Activated naive CD4-positive, alpha-beta T cell treated with anti-CD3 and anti-CD28 coated beads for 36 hours (primary cell): ENCODE measurements at places on chromosomes 7 and 10. TPM values are rescaled to one million over a fixed set of nuclear protein-coding genes. Genes with fewer than 3 reads are reported as not detected.

GRCh38 chr7:23691320-23691719, 11.3 kb downstream of the FAM221A start:
- DNase-seq: no peak

- no peak for DNase-seq
Observed at GRCh38 chr7:111108496-111108895, 17.6 kb downstream of the LRRN3 start.

GRCh38 chr10:69631566-69631965, 1.5 kb downstream of the FAM241B start:
- no peak for DNase-seq

DNA sequence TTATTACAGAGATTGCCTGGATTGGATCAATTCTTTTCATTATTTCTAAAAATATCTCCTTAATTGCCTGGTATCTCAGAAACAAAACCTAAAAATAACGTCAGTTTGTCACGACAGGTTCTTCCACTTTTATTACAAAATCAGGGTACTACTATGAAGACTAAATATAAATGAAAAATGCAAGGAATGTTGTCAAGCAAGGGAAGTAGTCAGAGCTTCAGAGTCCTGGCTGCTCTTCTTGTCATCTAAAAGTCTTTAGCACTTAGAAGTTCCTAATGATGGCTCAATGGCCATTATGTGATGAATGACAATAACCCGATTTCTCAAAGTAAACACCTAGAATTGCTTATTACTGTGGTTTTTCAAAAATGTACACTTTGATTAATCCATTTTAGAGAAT, 192.2 kb downstream of the SEMA3A start:
- DNase-seq: no peak

Gene CDHR1
- 1.4 TPM for total RNA-seq

DNA sequence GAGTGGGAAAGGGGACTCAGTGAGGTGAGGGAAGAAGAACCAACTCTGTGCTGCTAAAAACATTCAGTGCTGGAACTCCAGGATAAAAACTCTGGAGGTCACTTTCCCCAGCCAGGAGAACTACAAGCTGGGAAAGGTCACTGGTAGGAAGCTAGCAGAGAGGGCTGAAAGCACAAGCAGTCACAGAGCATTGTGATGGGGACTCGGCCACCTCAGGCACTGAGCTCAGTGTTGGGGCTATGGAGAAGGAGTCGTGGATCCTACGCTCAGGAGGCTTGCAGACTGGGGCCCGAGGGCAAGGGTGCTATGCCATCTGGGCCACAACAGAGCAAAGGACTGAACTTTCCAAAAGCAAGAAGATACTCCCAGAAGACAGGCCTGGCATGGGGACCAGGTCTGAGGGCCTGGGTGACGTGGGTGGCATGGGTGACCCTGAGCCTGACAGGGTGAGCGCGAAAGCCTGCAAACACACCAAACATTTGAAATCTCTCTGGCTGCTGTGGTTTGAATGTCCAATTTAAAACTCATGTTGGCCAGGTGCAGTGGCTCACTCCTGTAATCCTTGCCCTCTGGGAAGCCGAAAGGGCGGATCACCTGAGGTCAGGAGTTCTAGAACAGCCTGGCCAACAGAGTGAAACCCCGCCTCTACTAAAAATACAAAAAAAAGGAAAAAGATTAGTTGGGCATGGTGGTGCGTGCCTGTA, 9.8 kb upstream of the ARHGAP19 start:
- DNase-seq: no peak

DNA sequence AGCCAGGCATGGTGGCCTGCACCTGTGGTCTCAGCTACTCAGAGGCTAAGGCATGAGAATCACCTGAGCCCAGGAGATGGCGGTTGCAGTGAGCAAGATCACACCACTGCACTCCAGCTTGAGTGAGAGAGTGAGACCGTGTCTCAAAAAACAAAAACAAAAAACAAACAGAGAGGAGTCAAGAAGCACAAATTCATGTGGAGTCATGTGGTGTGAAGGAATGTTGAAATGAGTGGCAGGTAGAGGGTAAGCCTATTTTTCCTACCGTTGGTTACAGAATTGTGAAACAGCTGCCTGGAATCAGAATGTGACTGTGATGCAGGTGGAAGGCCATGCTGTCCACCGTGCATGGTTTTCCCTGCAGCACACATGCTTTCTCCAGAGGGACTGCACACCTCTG, 23.7 kb upstream of the NUB1 start:
- DNase-seq: no peak

GRCh38 chr10:18527687-18528086, 123.7 kb downstream of the NSUN6 start:
- DNase-seq: no peak

Gene TMEM184A
- 0.36 TPM for total RNA-seq

Gene CTAGE15
- total RNA-seq: not detected

DNA sequence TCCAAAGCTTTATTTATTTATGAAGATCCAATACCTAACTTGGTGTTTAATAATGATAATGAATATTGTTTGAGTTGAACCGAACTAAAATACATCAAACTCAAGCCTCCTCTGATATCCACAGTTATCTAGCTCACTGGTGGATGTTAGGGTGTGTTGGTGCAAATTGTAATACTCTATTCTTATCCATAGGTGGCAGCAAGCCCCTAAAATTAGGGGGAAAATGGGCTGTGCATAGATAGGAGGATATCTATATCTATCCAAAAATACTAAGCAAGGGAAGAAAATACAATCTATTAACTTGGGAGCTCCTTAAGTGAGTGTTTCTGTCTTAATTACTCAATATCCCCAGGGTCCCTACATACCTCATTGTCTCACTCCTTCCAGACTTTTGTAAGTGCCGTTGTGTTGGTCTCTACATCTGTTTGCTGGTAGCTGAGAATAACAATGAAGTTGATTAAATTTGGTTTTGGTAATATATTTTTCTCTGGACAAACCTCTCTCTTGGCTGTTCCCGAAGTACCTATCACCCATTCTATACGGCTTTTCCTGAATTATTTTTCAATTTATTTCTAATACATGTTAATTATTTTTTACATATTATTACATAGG, 55.0 kb upstream of the VWDE start:
- no peak for DNase-seq

- peak; percentile 73 for DNase-seq
Observed at GRCh38 chr10:103451831-103452505, at the start of gene CALHM2. Gene CALHM2, minus strand, starts transcription at chr10:103452370. Its CDS starts 2,429 bp downstream, at chr10:103449941.
